Activated B cell treated with CpG ODN at 0.5 μM for 24 hours (primary cell): ENCODE measurements at places on chromosomes 16 and 17. TPM values are rescaled to one million over a fixed set of nuclear protein-coding genes. Genes with fewer than 3 reads are reported as not detected.

- H3K27ac ChIP-seq = no peak overlapping the region
- H3K36me3 ChIP-seq = no peaks in the 10 kb centered on the region
- no peak for DNase-seq
Observed at GRCh38 chr16:15466131-15466530, 31.7 kb downstream of the BMERB1 start.

DNA sequence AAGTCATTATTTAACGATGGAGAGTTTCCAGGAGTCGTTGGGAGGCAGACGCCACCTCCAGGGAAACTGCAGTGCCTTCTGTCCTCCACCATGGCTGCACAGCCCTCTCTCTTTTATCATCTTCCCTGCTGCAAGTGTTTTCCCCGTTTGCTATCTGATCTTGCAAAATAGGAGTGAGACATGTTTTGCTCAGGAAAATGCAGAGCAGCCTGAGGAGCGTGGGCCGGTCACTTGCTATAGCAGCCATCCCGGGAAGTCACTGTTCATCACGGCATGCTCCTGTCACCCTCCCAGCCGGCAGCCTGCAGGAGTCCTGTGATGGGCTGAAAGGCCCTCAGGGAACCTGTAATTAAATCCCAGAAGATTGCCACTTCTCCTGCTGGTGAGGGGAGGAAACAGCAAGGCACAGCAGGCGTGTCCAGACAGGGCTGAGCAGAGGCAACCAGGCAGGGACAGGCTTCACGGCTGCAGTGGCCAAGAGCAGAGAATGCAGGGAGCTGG lies 143.1 kb downstream of the GSG1L start:
- peaks cover 14% of the 10 kb centered on the region for H3K27me3 ChIP-seq
- DNase-seq = no peak
- H3K27ac ChIP-seq = no peak overlapping the region
- H3K4me3 ChIP-seq = no peak overlapping the region
- H3K4me1 ChIP-seq = no peaks in the 10 kb centered on the region

GRCh38 chr16:78494674-78495073 lies 395.2 kb downstream of the WWOX start:
- DNase-seq = no peak
- no peaks in the 10 kb centered on the region for H3K27me3 ChIP-seq
- no peaks in the 10 kb centered on the region for H3K36me3 ChIP-seq
- H3K4me3 ChIP-seq = no peak overlapping the region

DNA sequence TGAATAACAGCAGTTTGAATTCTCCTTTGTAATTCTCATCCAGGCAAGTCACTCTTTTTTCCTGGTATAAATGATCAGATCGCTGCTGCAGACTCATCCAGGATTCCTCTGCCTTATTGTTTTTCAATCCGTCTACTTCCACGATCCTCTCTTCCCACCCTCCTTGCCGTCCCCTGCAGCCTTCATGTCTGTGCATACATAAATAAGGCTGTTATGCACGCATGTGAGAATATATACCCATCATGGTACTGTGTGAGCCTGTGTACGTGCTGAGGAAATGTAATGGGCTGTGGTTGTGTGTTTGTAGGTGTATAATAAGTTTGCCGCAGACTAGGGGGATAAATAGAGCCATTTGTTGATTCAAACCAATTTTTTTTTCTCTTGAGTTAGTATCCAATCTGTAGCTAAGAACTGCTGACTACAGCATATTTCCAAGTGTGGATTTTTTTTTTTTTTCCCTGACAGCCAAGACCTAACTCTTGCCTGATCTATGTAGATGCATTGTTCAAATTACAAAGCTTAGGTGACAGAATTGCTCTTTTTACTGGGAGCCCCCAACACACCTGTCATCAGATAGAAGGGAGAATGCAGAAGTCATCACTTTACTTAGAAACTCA lies 62.2 kb downstream of the RBFOX1 start:
- no peaks in the 10 kb centered on the region for H3K36me3 ChIP-seq
- no peak for DNase-seq
- H3K4me3 ChIP-seq = no peak overlapping the region
- no peaks in the 10 kb centered on the region for H3K4me1 ChIP-seq
- H3K27me3 ChIP-seq = no peaks in the 10 kb centered on the region
- H3K27ac ChIP-seq = no peak overlapping the region

DNA sequence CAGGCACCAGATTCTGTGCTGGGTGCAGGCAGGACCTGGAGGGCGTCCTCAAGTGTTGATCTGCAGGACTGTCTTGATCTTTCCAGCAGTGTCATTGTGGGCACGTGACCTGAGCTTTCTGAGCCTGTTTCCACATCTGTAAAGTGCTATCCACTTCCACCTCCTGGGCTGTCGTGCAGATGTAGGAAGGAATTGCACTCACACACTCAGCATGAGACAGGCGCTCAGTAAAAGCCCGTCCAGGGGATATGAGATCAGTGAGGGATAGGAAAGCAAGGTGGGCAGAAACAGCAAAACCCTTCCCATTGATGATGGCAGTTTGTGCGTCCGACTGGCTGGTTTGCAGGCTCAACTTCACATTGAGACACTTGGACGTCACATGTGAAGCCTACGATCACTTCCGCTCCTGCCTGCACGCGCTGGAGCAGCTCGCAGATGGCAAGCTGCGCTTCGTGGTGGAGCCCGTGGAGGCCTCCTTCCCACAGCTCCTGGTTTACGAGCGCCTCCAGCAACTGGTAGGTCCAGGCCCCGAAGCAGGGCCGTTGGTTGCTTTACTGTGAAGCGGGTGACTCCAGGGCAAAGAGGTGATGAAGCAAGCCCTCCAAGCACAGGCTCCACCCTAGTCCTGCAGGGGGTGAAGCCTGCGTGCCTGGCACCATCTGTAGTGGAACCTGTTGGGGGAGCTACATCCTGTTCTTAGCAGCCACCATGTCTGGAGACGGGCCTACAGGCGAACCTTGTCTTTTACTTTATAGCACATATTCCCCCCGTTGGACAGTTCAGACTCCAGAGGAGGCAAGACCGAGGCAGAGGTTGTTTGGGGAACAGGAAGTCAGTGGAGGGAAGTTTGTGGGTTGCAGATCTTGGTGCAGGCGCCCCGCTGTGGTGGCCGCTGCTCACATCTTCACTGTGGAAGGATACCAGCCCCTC lies 23.0 kb downstream of the METTL22 start:
- H3K4me3 ChIP-seq = peak overlapping the region; percentile 11
- no peaks in the 10 kb centered on the region for H3K27me3 ChIP-seq
- DNase-seq = no peak

DNA sequence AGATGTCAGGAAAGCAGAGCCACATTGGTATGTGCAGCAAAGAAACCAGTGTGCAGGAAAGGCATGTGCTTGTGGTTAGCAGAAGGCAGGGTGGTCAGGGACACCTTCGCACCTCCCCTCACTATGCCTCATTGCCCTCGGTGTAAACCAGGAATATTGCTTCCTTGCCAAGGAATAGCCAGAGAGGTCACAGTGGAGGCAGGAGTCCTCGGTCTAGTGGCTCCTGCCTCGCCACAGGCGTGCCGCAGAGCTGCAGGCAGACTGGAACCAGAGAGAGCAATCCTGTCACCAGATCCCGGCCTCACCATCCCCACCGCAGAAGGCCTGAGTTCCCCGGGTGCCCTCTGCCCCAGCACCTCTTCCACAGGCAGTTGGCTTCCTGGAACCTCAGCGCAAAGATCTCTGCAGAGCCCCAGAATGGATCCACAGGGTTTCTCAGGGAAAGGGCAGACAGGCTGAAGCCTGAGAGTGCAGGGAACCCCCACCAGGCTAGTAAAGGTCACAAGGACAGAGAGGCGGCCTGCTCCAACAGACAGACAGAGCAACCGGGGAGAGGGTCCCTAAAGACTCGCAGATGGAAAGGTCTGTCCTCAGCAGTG lies 21.6 kb downstream of the CCDC182 start:
- no peak overlapping the region for H3K27ac ChIP-seq
- peaks cover 4% of the 10 kb centered on the region for H3K27me3 ChIP-seq
- no peaks in the 10 kb centered on the region for H3K36me3 ChIP-seq

DNA sequence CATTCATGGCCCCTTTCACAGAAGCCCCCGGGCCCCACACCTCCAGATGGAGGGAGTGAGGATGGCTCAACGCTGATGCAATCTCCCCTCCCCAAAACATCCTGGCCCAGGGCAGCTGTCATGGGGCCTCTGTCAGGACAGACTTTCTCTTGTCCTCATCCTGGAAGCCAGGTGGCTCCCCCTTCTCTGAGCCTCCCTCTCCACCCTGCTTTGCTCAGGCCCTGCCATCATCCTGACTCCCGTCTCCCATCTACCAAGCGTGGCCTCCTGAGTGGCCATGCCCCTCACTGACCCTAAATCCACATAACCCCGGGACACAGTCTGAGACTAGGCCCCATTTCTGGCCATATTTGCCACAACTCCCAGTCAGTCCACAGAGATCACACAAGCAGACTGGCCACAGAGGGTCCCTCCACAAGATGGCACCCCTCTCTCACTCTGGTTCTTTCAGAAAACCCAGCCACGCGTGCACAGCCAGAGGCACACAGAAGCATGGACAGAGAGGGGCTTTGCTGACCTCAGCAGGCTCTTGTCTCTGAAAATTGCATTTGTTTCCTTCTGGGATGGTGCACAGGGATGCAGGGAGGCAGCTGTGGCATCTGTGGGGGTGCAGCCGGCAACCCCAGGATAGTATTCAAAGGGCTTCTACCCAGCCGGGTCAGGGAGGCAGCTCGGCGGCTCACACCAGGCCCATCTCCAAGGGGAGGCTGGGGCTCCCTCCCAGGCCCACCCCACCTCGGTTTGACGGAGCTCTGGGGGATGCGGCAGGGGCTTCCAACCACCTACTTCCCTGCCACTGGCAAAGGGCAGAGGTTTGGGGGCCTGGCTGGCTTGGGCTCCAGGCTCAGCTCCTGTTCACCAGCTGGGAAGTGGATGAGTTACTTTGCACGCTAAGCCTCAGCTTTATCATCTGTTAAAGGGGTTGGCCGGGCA lies 16.9 kb downstream of the DOC2B start:
- DNase-seq = no peak
- H3K27ac ChIP-seq = no peak overlapping the region
- H3K36me3 ChIP-seq = no peaks in the 10 kb centered on the region
- H3K4me1 ChIP-seq = no peaks in the 10 kb centered on the region
- H3K27me3 ChIP-seq = peaks cover 5% of the 10 kb centered on the region
- H3K4me3 ChIP-seq = no peak overlapping the region

- DNase-seq = no peak
- H3K27ac ChIP-seq = no peak overlapping the region
- peaks cover 35% of the 10 kb centered on the region for H3K27me3 ChIP-seq
- H3K36me3 ChIP-seq = no peaks in the 10 kb centered on the region
- H3K4me3 ChIP-seq = no peak overlapping the region
- peaks cover 17% of the 10 kb centered on the region for H3K4me1 ChIP-seq
Observed at GRCh38 chr17:72588961-72589360, 468.1 kb downstream of the SOX9 start.

GRCh38 chr16:74315059-74315458 lies 18.4 kb downstream of the PSMD7 start:
- H3K27me3 ChIP-seq = no peaks in the 10 kb centered on the region
- no peak for DNase-seq
- H3K36me3 ChIP-seq = peaks cover 6% of the 10 kb centered on the region
- H3K4me1 ChIP-seq = no peaks in the 10 kb centered on the region
- no peak overlapping the region for H3K4me3 ChIP-seq
- no peak overlapping the region for H3K27ac ChIP-seq

GRCh38 chr16:85662482-85662812 lies 26.3 kb downstream of the GINS2 start:
- DNase-seq = no peak
- no peaks in the 10 kb centered on the region for H3K27me3 ChIP-seq

GRCh38 chr16:75580-76501 lies 2.2 kb upstream of the MPG start:
- peaks cover 36% of the 10 kb centered on the region for H3K4me1 ChIP-seq
- H3K27me3 ChIP-seq = peaks cover 15% of the 10 kb centered on the region
- peaks cover 13% of the 10 kb centered on the region for H3K36me3 ChIP-seq
- no peak for DNase-seq
- no peak overlapping the region for H3K27ac ChIP-seq
- H3K4me3 ChIP-seq = no peak overlapping the region

DNA sequence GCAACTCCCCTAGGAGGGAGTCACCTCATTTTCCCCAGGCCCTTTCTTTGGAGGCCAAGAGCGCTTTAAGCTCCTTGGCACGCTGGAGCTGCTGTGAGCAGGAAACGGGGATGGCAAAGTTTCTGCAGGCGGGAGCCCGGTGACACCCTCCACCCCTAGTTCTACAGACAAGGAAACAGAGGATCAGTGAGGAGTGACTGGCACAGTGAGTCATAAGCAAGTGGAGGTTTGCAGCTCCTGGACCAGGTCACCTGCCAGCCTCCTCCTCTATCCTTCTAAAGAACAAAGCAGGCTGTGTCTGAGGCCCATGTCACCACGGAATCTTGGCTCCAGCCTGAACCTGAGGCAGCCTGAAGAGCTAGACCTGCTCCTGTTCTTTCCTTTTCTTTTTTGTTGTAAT lies 141.9 kb downstream of the TMEM132E start:
- no peaks in the 10 kb centered on the region for H3K4me1 ChIP-seq
- DNase-seq = no peak
- H3K27me3 ChIP-seq = peaks cover 15% of the 10 kb centered on the region
- H3K27ac ChIP-seq = no peak overlapping the region
- H3K36me3 ChIP-seq = no peaks in the 10 kb centered on the region

DNA sequence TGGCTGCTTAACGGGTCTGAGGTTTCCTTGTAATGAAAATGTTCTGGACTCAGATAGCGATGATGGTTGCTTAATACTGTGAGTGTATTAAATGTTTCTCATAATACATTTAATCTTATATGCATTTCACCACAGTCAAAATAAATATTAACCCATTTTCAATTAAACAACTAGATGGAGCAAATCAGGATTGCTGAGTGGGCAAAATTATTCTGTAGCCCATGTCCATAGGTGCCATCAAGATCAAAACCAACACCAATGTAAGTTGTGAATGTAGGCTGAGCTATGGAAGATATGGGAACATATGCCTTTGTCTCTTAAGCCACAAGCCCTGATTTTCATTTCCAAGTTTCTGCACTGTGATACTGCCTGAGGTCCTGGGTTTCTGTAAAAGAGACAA lies 572.6 kb upstream of the EEF2KMT start:
- no peak overlapping the region for H3K27ac ChIP-seq
- no peaks in the 10 kb centered on the region for H3K27me3 ChIP-seq
- no peak overlapping the region for H3K4me3 ChIP-seq
- H3K36me3 ChIP-seq = no peaks in the 10 kb centered on the region
- DNase-seq = no peak

Gene CES1
- not detected in 2 replicates for total RNA-seq

Gene TEN1
- 22.7 and 23.2 TPM in 2 replicates for total RNA-seq

Gene PPP1R1B
- not detected in 2 replicates for total RNA-seq

Gene TMEM92
- not detected in 2 replicates for total RNA-seq

Gene TMEM235
- not detected in 2 replicates for total RNA-seq

Gene ADGRG1
- 0.13 and 0.15 TPM in 2 replicates for total RNA-seq
